H1 (cell line): ENCODE measurements at places on chromosomes 2 and 18.

- DNase-seq, result no peak
These were observed 27.7 kb downstream of the GFPT1 start for GRCh38 chr2:69359371-69359770.

DNA sequence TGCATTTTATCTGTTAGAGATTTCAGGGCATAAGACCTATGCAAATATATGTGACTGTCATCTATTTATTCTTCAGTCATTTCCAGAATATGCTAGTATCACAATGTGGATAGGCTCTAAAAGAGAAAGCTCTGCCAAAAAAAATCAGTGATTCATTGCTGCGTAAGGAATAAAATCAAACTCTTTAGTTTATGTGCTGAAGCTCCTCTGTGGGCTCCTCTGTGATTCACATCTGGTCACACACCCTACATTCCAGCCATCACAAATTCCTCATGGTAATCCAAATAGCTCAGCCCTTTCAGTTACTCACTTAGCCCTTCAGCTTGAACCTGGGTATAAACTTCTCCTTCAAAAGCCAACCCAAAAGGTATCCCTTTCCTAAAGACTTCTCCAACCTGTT is 21.4 kb downstream of the DLGAP1 start:
- no peak for DNase-seq

GRCh38 chr2:46193356-46193755 is 103.9 kb upstream of the EPAS1 start:
- DNase-seq, result no peak

DNA sequence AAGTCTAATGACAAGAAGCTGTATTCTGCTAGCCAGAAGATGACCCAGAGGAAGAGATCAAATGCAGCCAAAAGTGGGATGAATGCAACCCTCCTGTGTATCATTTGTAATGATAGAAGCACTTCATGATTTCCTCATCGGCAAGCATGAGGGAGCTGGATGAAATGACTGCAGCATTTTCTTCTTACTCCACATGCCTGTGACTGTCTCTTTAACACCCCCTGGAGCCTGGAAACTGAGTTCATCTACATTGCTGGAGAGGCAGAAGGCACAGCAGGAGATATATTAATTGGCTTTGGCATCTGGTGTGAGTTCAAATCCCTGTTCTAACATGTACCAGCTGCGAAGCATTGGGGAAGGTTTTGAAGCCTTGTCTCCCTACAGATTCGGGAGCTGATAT is 37.7 kb downstream of the ID2 start:
- no peak for DNase-seq

DNA sequence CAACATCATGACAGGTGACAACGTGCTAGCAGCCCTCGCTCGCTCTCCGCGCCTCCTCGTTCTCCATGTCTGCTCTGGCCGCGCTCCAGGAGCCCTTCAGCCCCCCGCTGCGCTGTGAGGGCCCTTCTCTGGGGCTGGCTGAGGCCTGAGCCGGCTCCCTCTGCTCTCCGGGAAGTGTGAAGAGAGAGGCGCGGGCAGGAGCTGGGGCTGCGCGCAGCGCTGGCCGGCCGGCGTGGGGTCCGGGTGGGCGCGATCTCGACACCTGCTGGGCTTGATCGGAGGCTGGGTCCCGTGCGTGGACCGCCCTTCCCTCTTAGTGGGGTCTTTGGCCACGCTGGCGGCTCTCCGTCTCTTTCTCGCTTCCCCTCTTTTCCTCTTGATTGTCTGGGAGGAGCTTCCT is 195.5 kb downstream of the ANKRD30BL start:
- DNase-seq, result no peak

DNA sequence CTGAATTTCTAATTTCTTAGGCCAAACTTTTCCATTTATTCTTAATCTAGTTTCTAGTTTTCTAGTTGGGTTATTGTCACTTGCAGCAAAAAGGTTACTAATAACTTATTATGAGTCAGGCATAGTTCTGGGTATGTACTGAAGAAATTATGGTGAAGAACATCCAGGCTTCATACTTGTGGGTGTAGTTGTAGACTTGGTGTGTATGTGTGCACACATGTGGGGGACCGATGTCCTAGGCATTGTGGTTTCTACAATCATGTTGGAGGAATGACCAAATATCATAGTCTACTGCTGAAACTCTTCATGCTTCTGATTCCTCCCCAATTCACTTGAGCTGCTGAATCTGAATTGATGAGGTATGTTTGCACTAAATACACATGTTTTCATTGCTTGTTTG is 141.2 kb downstream of the PMAIP1 start:
- DNase-seq, result no peak
